CD4-positive, alpha-beta T cell (primary cell): ENCODE measurements at places on chromosomes 1 and 21. TPM values are rescaled to one million over a fixed set of nuclear protein-coding genes. Genes with fewer than 3 reads are reported as not detected.

DNA sequence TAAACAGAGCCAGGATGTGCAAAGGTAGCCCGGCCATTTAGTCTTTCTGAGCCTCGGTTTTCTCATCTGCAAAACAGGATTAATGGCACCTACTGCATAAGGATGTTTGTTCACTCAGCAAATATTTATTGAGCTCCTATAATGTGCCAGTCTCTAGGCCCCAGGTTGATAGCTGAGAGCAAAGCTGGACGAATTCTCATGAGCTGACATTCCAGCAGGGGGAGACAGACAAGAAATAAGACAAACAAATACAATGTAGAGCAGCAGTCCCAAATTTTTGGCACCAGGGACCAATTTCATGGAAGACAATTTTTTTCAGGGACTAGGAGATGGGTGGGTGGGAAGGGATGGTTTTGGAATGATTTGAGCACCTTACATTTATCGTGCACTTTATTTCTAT lies 74.3 kb upstream of the PAX7 start:
- H3K27me3 ChIP-seq, result peaks cover 13% of the 10 kb centered on the region
- H3K36me3 ChIP-seq, result no peaks in the 10 kb centered on the region
- H3K27ac ChIP-seq, result no peak overlapping the region
- no peak for DNase-seq
- H3K4me3 ChIP-seq, result no peak overlapping the region

DNA sequence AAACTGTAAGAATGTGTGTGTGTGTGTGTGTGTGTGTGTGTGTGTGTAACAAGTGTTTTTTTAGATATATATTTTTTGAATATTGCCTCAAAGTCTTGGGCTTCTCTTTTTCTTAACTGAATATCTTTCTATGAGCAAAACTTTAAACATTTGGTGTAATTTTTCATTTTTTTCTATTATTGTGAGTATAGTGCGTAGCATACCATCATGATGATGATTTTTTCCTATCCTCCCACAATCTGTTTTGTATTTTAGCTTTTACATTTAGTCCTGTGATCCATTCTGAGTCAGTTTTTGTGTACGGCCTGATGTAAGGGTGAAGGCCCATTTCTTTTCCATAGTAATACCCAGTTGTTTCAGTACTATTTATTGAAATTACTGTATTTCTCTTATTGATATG lies 680.6 kb downstream of the TTLL7 start:
- H3K27me3 ChIP-seq, result no peaks in the 10 kb centered on the region
- no peak for DNase-seq
- H3K27ac ChIP-seq, result no peak overlapping the region
- no peak overlapping the region for H3K4me3 ChIP-seq
- no peaks in the 10 kb centered on the region for H3K36me3 ChIP-seq
- no peaks in the 10 kb centered on the region for H3K4me1 ChIP-seq

The FAM131C gene
- not detected for total RNA-seq

The TRIM67 gene
- total RNA-seq, result not detected

The FCRL5 gene
- not detected for total RNA-seq
